Hippocampal formation (tissue), 2 donors: ENCODE measurements at places on chromosomes 4 and X.

GRCh38 chrX:108138814-108139702, 47.5 kb downstream of the ATG4A start:
- DNase-seq: no peak

- DNase-seq: no peak
These were observed 72.0 kb downstream of the FRMPD4 start for GRCh38 chrX:12210196-12210815.

- no peak for DNase-seq
These were observed 25.8 kb upstream of the PLA2G12A start for GRCh38 chr4:109755656-109756055.

- DNase-seq: no peak
These were observed 230.6 kb downstream of the PTTG2 start for GRCh38 chr4:38190717-38191178.

DNA sequence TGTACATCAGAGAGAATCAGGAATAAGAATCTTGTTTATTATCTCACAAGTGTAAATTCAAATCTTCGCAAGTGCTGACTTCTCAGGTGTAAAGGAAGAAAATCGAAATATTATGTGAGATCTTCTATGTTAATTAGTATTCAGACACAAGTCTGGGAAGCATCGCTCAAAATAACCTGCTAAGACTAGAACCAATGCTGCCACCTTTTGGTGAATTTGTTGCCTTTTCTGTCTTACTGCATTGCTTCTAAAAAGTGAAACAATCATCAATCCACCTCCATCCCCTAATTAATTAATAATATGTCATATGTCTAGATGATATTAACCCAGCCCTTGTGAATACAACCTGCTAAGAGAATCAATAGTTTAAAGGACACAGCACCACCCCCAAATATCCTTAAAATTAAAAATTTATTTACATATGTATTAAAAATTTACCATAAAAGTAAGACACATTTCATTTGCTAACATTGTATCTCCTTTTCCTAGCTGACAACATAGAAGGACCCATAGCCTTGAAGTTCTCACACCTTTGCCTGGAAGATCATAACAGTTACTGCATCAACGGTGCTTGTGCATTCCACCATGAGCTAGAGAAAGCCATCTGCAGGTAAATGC, 3.5 kb downstream of the EPGN start:
- DNase-seq: no peak

- no peak for DNase-seq
These were observed 1306.8 kb downstream of the STIM2 start for GRCh38 chr4:28167411-28167810.
